ENCODE measurements at places on chromosomes 1 and 21.

DNA sequence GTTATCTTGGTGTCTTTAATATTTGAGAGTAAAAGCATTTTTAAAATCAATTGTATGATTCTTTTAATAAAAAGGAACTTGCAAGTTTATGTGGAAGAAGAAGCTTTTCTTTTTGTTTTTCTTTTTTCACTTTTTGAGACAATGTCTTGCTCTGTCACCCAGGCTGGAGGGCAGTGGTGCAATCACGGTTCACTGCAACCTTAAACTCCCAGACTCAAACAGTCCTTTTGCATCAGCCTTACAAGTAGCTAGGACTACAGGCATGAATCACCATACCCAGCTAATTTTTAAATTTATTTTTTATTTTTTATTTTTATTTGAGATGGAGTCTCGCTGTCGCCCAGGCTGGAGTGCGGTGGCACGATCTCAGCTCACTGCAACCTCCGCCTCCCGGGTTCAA, 34.1 kb downstream of the CMPK1 start:
- DNase-seq: no peak

DNA sequence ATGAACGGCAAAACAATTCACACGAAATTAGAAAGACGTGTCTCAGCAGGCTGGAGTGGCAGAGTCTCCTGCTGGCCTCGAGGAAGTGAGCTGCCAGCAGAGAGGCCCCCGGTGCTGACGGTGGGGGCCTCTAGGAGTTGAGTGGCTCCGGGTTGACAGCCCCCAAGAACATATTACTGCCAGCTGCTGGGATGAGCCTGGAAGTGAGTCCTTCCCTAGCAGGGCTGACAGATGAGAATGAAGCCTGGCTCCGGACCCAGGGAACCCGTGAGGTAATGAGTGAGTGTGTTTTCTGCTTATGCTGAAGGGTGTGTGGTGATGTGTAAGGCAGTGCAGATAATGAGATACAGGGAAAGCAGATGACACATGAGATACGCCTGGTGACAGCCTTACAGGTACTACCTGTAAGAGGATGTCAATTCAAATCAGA, 23.5 kb upstream of the LRRC47 start:
- DNase-seq: no peak

DNA sequence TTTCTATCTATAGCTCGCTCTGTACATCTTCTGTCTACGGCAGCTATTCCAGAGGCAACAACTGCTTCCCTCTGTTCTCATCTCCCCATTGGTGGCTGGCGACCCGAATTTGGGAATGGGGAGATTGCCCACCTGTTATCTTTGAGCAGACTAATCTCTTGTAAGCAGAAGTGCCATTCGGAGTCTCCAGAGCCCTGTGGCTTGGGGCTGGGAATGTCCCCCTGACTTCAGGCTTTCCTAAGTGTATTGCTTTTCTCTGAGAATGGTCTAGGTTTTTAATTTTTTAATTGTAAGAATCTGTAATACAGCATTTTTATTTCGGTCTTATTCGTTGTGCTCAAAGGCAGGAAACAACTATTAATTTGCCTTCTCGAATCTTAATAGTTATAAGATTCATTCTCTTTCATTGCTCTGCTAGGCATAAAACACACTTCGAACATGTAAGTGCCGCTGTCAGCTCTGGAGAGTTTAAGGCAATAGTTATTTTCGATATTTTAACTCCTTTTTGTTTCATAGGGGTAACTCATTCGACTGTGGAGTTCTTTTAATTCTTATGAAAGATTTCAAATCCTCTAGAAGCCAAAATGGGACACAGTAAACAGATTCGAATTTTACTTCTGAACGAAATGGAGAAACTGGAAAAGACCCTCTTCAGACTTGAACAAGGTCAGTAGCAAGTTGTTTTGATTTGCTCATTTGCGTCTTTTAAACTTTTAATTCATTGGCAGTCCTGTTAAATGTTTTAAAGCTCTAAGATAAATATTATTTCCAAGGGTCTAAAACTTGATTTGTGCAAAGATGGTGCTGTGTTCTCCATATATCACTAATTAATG, 514 bp downstream of the AGL start:
- no peak for DNase-seq

DNA sequence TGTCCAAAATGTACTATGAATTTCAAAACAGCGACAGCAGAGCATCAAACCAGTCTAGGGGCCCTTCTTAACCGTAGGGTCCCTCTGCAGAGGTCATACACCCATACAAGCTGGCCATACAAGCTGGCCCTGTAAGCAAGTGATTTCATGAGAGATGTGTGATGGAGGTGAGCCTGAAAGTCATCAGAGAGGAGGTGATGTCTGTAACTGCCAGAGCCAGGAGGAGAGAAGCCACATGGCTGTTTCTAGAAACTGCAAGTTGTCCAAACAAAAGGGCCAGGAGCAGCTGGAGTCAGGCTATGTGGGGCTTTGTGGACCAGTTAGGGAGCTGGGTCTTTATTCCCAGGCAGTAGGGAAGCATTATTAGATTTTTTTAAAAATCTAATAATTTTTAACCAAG, 14.8 kb upstream of the SERINC2 start:
- no peak for DNase-seq

DNA sequence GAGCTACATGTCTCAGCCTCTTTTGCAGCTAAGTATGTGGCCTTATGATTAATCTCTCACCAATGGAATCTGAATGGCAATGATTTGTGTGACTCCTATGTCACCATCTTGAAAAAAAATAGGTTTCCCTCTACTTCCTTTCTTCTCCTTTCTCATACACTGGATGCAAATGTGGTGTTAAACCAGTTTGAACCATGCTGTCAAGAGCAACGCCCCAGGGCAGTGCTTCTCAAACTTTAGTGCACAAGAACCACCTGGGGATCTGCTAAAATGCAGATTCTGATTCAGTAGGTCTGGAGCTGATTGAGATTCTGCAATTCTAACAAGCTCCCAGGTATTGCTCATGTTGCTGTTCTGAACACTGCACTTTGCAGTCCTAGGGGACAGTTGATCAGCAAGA, 44.7 kb upstream of the ZNF644 start:
- DNase-seq: no peak

- no peak for DNase-seq
Measured at GRCh38 chr1:243465081-243465480, 209.2 kb downstream of the SDCCAG8 start.

DNA sequence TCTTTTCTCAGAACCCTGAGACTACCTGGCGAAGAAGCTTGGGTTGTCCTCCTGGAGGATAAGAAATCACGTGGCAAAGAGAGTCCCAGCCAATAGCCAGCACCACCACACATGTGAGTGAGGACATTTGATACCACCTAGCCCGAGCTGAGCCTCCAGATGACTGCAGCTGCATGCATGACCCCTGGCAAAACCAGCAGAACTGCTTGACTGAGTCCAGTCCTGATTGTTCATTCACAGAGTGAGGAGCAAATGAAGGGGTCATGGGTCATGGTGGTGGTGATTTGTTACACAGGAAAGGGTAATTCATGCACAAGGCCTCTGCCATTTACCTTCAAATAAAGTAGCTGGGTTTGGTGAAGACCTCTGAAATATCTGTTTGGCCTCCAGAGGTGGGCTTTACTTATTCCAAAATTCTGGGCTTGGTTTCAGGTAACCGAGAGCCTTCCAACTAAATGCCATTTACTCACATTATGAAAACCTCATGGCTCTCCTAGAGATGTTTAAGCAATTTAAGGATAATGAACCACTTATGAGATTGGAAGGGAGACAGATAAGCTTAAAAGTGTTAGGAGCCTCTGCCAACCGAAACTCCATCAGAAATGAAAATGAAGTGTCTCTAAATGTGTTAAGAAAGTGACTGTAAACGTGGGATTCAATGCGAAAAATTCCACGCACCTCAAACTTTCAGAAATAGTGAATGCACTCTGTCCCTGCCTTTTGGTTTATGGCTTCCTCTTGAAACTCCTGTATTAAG, 163.3 kb downstream of the SLC35F3 start:
- no peak for DNase-seq

DNA sequence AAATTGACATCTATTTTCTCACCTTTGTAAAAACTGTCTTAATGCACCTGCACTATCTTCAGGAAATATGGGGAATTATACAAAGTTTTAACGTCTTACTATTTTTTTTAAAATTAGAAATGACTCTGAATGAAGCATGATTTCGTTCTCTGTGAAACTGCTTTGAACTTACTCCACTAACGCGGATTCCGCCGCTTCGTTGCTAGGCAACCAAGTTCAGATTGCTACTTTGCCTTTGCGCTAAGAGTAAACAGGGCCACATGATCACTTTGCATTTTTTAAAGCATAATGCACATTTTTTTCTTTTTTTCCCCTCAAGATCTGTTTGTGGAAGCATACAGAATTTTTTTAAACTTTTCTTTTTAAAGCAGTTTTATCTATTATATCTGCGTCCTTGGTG, 690.5 kb downstream of the BRINP3 start:
- DNase-seq: no peak

DNA sequence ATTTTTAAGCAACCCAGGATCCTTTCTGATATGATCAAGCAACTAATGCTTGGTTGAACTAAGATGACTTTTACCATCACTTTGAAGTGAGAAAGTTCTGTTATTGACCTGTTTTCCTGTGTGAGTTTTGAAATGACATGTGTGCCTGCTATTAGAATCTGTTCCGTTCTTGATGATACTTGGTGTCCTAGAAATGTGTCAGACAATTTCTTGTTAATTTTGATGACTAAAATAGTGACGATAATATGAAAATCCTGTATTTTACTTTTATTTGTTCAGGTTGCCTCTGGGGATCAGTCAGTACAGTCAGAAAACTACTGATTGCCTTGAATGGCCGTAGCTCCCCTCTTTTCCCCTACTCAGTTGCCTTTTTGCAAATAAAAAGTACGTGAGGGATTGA, 228.0 kb downstream of the RYR2 start:
- DNase-seq: no peak

DNA sequence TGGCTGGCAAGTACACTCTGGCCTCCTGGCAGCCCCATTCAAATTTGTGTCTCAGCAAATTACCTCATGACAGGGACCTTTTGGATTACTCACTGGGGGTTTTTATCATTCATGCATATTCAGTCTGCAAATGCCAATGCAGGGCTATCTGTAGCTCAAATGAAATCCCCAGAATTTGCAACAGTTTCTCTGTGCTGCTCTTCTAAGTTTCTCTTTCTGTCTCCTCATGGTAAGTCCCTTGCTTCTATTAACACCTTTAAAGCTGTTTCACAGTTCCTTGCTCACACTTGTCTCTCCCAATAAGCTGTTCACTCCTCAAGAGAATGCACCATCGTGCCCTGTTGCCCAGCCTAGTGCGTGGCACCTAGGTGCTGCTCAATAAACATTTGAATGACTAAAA, 3.3 kb upstream of the FAM78B start:
- DNase-seq: peak; percentile 74

- DNase-seq: no peak
Measured at GRCh38 chr21:44942566-44942965, 2.7 kb downstream of the SLX9 start.

DNA sequence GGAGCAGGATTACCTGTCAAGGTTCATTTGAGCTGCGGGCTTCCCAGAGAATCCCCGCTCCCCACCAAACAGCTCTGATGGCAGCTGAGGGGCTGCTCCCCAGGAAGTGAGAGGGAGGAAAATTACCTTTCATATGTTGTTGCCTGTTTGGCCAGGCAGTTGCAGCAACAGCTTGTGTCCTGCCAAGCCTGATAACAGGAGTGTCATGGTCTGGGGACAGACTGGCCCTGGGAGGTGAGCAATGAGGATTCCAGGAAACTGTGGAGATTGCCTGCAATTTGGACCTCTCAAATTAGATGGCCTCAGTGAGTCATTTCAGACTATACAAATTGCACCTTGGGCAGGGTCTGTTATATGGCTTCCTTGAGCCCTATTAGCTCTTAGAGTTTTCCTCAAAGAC, 189.3 kb downstream of the PTPRU start:
- DNase-seq: no peak

- DNase-seq: no peak
Measured at GRCh38 chr1:156026588-156026987, 5.8 kb upstream of the SSR2 start.

GRCh38 chr21:33540711-33541104, 1.2 kb downstream of the GART start:
- no peak for DNase-seq

DNA sequence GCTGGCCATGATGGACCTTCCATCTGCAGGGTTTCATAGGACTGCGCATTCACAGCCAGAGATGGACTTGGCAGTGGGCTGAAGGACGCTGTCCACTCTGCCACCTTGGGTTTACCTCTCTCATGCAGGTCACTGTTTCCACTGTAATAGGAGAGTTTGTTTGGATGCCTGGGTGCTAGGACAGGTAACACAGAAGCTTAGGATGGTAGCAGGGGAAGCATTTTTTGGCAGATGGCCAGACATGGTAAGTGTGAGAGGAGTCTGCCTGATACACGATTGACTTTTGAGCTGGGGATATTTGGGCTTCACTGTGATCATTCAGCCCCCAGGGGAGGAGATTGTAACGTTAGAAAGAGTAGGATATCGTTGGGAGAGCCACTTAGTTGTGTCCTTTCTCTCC, 11.8 kb downstream of the PSEN2 start:
- no peak for DNase-seq

GRCh38 chr1:85396194-85396593, 68.8 kb downstream of the DDAH1 start:
- DNase-seq: no peak

- no peak for DNase-seq
Measured at GRCh38 chr1:27368869-27369582, 2.3 kb upstream of the MAP3K6 start.

- no peak for DNase-seq
Measured at GRCh38 chr1:241734533-241734932, 82.5 kb downstream of the WDR64 start.

GRCh38 chr1:155970531-155971167, 7.7 kb downstream of the ARHGEF2 start:
- peak; percentile 81 for DNase-seq

- DNase-seq: no peak
Measured at GRCh38 chr1:177116941-177117340, 47.6 kb downstream of the ASTN1 start.

DNA sequence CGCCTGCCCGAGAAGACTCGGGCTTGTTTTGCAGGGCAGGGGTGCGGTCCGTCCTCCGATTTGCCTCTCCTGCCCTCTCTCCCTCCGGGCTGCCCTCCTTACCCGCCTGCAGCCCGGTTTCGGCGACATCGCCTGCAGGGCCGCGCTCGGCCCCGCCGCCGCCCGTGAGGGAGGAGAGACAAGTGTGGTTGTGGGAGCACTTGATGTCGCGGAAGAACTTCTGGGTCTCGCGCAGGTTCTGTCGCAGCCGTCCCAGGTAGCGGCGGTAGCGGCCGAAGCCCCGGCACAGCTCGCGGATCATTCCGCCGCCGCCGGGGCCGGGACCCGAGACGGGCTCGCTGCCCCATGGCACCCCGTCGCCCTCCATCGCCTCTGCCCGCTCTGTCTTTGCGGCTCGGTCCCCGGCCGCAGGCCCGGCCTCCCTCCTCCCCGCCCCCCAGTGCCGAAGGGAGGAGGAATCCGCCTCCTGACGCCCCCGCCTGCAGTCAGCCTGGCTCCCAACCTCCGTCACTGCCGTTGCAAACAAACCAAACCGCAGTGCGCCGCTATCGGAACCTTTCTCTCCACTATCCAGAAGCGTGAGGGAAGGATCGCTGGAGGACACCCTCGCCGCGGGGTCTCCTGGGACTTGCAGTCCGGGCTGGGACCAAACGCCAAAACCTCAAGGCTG, at the start of gene DSTYK:
TSS of gene DSTYK (minus strand) at position 534 of the 670 bp plus-strand sequence. CDS start at position 367, 167 bp downstream.
- peak; percentile 92 for DNase-seq

GRCh38 chr1:19879227-19879626, 3.0 kb upstream of the OTUD3 start:
- DNase-seq: no peak
